ENCODE measurements at places on chromosomes 11 and 22.
A peak's percentile ranks its signal among the peaks of the same experiment; 100 is the strongest.

- DNase-seq = no peak
Measured at GRCh38 chr11:65014726-65015227, 817 bp downstream of the ARL2 start.

DNA sequence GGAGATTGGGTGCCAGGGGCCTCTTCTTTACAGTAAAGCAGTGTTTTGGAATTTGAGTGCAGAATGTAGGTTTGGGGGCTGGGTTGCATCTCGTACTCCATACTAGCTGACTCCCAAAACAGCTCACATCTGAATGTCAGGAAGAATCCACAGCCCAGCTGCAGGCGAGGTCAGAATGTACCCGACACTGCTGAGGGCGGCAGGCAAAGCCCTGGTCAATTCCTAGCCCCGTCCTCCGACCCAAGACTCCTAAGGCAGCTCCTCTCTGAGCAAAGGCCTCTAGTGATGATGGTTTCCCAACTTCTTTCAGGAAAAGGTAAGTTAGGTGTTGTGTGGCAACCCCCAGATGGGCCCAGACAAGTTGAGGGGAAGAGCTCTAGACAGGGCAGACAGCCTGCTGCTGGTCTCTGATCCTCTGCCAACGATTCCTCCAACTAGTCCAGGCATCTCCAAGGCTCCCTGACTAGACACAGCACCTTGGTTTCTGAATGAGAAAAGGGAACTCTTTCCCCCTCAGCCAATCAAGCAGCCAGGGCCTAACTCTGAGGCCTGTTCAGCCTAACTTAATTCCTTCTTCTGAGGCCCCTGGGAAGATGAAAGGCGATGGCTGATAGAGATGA lies 8.6 kb downstream of the LARGE2 start:
- no peak for DNase-seq

DNA sequence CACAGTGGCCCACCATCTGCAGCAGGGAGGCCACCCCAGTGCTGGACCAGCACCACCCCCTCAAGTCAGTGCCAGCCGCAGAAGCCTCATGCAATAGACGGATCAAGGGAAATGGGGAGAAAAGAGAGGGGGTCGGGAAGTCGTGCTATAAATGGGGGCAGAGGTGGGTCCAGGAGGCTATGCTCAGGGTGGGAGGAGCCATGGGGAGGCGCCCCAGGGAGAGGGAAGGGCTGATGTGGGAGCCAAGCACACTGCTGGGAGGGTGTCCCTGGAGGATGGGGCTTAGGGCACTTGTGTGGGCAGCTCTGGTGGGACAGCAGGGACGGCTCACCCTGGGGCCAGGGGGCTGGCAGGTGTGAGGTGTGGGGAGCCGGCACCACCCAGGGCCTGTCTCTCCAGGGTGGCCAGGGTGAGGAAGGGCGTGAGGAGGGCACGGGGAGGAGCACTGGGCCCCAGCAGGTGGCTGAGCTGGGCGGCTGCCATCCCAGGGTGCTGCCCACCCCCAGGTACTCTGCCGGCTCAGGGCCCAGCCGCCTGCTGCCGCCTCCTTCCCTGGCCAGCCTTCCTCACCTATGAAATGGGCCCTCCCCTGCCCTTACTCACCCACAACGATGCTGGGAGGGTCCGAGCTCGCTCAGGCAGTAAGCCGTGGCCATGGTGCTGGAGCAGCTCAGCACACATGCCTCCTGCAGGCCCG lies 18.0 kb downstream of the PHLDA2 start:
- no peak for DNase-seq

- DNase-seq = no peak
Measured at GRCh38 chr11:16817351-16817750, 78.9 kb downstream of the C11orf58 start.

- no peak for DNase-seq
Measured at GRCh38 chr11:43582863-43583462, 97.6 kb upstream of the HSD17B12 start.

- DNase-seq = no peak
Measured at GRCh38 chr22:16586170-16586569, 6.4 kb downstream of the CCT8L2 start.

DNA sequence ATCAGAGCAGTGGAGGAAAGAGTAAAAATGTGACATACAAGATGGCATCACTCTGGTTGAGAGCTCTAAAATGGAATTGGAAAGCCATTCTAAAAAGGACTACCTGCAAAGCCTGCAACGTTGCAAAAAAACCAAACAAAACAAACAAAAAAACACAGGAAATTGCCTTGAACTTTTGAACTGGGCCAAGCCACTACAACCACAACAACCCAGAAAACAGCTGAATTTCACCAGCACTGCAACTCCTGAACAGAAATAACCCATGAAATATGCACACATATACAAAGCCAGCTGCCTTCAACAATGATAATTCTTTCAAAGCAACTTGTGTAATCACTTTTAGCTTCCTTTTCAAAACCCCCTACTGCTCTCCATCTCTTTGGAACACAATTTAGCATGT lies 326.6 kb upstream of the LRRC4C start:
- DNase-seq = no peak

DNA sequence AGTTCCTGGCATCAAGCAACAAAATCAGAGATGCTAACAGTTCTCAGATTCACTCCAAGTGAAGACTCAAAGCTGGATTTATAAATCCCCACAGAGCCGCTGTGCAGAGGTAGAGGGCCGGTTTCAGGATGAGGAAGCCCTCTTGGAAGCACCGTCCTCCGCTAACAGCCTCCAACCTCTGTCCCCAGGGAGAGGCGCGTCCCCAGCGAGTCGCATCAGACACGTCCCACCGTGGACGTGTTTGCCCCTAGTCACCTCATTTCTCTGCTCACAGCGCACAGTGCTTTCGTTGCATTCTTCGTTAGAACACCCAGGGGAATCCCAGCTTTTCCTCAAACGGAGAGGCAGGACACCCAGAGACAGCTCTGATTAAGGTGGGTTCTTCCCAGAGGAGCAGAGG lies 642.9 kb downstream of the BRD1 start:
- no peak for DNase-seq

DNA sequence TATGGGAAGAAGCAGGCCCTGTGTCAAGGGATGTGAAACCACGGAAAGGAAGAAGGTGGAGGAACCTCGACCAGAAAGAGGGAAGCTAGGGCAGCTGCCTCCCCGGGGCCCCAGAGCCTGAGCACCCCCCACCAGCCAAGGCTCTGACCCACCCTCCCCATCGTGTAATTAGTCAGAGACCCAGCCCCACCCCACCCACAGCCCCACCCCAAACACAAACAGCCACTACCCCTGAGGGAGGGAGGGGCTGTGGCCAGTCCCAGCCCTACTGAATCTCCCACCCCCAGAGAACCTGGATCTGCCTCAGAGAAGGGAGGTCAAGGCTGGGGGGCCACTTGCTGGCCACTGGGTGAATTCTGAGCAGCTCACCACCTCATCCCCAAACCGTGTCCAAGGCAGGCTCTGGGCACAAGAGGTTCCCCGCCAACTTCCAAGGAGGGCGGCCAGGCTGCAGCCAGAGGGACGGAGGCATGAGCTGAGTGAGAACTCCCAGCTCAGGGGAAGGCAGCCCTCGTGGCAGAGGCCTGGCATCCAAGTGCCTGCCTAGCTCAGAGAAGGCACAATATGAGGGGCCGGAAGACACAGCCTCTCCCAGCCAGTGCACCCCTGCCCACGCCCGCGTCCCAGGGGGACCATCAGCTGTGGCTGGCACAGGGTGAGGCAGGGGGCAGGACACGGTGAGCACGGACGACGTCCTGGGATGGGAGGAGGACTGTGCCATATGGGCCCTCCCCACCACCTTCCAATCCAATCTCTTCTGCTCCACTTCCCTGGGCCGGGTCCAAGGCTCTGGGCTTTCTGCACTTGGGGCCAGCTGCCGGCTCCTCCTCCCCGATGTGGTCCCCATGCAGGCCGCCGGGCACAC lies 2.7 kb downstream of the PLXNB2 start:
- no peak for DNase-seq

- DNase-seq = peak; percentile 44
Measured at GRCh38 chr11:121318848-121319834, 26.6 kb downstream of the SC5D start.

DNA sequence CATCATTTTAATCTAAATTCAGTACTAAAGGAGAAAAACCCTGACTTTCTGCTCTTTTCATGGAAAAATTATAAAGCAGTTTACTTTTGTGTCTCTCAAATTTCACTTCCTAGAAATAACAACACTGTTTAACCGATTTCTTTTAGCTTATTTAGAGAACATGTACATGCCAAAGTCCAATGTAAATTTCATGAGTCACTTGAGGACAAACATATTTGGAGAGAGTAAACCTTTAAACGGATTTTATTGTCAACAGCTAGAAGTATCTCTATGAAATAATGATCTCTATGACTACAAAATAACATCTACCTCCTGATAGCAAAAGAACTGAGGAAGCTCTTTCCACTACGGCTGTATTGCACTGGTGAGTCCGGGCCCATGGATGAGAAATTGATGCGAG lies 46.3 kb upstream of the SLC22A25 start:
- DNase-seq = no peak

DNA sequence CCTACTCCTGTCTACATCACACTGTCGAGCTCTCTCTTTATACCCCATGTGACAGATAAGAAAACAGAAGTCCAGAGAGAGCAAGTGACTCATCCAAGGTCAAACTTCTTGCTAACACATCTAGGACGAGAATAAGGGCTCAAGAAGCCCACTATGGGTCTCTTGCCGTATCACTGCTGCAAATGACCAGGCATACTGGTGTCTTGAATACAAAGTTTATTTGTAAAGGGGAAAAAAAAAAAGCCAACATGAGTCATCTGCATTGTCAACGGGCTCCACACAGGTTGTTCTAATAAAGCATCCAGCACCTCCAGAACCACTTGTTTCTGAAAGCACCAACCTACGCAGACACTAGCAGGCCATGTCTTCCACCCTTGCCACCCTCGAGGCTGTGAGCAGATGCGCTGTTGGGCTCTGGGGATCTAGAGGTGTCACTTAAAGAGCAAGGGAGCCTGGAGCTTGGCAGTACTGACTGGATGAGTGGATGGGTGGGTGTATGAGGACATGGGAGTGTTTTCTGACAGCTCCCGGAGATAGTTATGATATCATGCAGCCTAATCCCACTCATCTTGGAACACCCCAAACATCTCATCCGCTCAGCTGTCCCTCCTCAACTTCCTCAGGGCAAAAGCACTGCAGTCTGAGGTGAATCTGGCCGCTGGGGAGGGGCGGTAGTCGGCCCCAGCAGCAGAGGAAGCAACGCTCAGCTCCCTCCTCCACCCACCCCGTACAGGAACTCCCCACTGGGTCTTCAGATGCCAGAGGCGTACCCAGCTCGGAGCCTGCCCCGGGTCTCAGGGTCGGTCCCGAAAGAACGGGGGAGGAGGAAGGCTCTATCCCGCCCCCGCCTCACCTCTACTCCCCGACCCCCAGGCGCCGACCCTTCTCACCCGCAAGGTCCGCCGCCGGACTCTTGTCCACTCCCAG lies 1.0 kb downstream of the SMCO4 start:
- peak; percentile 49 for DNase-seq

Data from fibroblast of skin of back (primary cell).